Activated naive CD4-positive, alpha-beta T cell (primary cell): ENCODE measurements at places on chromosomes 7 and 10.

- DNase-seq, result no peak
These were observed 32.9 kb downstream of the SHTN1 start for GRCh38 chr10:116972131-116972530.

DNA sequence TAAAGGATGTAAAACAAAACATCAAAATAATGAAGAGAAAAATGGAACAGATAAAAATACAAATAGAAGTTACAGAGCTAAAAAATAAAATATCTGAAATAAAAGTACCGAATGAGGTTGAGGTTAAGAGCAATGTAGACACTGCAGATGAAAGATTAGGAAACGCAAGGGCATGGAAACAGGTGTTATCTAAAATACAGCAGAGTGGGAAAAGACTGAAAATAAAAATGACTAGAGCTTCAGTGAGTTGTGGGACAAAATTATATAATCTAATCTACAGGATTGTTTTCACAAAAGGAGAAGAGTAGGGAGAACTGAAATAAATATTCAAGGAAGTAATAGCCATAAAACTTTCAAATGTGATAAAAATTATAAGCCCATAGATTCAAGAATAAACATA lies 123.8 kb downstream of the PTEN start:
- DNase-seq, result no peak

DNA sequence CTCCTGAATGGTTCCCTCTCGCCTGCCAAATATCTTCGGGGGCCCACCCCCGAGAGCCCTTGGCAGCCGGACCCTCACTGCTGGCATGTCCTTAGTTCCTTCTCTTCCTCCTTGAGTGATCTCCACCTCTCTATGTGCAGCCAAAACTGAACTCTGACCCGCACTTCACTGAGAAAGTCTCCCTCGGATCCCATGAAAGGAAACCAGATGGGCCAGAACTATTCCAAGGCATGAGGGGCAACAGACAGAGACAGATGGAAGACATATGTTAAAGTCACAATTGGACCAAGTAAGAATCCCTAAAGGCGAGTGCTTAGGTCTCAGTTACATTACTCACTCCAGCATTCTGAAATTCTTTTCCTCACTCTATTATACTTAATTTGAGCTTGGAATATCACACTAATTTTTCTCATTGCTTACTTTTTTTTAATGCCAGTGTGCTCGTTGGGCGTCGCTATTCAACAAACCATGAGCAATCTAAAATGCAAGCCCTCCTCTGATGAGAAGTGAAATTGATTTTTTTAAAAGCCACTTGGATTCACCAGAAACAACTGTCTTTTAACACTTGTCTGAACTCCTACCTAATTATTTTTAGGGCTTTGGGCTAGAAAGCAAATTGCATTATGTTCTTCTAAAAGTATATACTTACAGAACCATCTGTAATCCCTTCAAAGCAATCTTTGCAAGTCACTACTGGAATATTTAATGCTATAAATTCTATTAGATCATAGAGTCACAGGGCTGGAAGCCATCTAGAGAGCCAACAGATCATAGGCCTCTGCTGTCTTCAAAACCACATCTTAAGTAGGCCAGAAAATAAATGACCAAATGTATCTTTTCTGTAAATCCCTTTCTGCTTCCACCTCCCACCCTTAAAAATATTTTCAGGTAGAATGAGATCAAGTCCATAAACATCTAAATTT lies 43.3 kb upstream of the EZH2 start:
- DNase-seq, result no peak

DNA sequence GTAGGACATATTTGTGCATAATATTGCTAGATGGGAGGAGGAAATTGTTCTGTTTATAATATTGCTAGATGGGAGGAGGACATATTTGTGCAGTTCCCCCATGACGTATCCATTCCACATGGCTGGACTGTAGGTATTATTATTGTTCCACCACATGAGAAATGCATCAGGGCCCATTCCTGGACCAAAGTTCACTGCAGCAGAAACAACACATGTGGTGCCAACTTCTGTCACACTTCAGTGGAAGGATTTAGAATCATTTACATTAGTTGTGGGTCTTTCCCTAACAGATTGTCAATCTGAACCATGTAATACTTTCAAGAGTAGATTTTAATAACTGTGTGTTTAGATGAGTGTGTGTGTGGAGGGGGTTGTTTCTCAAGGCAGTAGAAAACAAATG lies 32.7 kb upstream of the MACC1 start:
- no peak for DNase-seq

DNA sequence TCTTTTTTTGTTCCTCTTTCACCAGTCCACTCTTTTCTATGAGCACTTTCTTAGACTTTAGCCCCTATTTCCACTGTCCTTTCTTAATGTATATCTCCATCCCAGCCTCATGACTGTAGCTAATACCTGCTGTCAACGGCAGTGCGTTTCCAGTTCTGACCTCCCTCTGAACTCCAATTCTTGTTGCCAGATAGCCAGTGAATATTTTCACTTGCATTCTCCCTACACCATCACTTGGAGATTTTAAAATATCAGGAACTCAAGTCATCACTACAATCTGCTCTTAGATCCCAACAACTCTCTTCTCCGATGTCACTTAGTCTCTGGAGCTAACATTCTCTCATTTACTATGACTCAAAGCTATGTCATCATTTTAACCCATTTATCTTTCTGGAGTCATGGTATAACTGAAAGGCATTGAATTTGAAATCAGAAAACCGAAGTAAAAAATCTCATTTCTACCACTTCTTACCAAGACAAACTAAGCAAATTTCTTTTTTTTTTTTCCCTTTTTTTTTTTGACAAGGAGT lies 5.1 kb upstream of the SLC16A12 start:
- DNase-seq, result no peak

GRCh38 chr10:94402843-94403379 lies 570 bp downstream of the TBC1D12 start:
- DNase-seq, result no peak

- DNase-seq, result no peak
These were observed 130.4 kb downstream of the JCAD start for GRCh38 chr10:29929006-29929405.

DNA sequence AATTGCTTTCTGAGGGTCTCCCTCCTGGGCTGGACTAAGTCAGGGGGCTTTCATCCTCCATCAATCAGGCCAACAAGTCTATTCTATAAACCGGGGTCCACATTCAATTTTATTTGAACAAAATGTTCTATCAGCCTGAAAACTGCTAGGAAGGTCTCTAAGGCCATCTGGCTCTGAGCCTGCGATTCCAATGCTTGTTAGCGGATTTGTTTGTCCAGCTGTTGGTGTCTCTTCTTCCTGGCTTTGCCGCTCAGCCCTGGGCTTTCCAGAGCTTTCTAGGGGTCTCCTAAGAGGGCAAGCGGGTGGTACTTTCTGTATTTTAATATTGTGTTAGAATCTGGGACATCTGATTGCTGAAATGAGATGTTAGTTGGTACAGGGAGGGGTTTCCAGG lies 136.7 kb downstream of the VIPR2 start:
- no peak for DNase-seq

GRCh38 chr10:122161795-122162194 lies 109.3 kb upstream of the BTBD16 start:
- no peak for DNase-seq

- no peak for DNase-seq
These were observed 1255.7 kb upstream of the LRRTM3 start for GRCh38 chr10:65670087-65670486.

GRCh38 chr7:86773309-86773708 lies 129.6 kb downstream of the GRM3 start:
- DNase-seq, result no peak

DNA sequence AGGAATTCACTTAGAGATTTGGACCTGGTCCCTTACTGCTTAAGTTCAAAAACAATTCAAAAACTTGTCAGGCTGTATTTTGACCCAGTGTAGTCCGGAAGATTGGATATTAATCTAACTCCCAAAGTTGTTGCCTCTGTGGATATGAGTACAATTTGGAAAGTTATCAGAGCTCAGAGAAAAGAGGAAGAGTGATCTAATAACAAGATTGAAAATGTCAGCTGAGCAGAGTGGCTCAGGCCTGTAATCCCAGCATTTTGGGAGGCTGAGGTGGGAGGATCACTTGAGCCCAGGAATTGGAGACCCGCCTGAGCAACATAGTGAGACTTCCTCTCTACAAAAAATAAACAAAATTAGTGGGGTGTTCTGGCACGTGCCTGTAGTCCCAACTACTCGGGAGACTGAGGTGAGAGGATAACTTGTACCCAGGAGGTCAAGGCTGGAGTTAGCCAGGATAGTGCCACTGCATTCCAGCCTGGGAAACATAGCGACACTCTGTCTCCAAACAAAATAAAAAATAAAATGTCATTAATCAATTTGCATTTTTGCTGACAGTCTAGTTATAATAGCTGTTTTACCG lies 3.2 kb upstream of the ASCC1 start:
- DNase-seq, result no peak

- DNase-seq, result no peak
These were observed 67.2 kb downstream of the ADD3 start for GRCh38 chr10:110074758-110075671.

DNA sequence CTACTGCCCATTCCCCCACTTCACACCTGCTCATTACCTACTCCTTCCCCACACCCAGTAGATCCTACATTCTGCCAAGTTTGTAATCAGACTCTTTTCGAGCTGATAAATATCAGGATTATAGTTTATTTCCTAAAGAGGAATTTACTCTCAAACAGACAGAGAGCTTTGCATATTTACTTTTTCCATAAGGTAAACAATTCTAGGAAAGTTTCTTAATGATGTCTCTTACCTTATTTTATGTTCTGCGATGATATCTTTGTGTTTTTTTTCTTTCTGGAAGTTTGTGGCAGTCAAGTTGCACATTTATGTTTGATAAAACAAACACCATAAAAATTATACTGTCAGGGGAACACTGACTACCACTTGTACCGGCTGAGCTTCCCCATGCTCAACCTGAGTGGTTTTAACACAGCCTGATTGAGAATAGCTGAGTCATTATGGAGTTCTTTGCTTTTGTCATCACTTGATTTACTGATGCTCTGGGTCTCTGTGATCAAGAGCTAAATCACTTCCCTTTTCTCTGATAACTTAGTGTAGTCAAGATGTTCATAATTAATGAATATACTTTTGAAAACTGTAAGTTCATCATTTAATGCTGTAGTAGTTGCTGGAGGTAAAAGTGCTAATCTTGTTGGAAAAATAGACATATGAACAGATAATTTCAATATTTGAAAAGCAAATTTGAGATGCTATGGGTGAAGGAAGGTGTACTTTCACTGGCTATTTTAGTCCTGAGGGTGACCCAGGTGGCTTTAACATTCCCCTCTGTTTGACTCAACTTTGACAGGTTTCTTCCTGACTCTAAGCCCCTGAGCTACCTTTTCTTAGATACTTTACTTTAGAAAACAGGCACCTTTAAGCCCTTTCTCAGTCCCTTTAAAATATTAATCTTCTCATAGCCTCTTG lies 1034.5 kb upstream of the LRRTM3 start:
- no peak for DNase-seq

DNA sequence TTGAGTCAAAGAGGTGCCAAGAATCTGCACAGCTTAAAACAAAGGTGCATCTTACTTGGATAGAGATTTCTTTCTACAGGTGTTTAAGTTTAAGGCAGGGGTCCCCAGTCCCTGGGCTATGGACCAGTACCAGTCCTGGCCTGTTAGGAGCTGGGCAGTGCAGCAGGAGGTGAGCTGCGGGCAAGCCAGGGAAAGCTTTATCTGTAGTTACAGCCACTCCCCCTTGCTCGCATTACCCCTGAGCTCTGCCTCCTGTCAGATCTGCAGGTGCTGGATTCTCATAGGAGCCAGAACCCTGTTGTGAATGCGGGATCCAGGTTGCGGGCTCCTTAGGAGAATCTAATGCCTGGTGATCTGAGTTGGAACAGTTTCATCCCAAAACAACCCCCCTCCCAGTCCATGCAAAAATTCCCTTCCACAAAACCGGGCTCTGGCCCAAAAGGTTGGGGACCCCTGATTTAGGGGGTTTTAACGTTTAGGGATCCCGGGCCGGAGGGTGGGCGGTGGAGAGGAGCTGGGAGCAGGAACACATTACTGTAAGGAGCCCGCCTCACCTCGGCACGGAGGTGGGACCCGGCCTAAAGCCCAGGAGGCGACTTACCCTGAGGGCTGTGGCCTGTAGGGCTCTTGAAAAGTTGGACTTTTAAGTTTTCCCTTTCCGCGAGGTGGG lies 60.2 kb downstream of the ZNF467 start:
- DNase-seq, result no peak

DNA sequence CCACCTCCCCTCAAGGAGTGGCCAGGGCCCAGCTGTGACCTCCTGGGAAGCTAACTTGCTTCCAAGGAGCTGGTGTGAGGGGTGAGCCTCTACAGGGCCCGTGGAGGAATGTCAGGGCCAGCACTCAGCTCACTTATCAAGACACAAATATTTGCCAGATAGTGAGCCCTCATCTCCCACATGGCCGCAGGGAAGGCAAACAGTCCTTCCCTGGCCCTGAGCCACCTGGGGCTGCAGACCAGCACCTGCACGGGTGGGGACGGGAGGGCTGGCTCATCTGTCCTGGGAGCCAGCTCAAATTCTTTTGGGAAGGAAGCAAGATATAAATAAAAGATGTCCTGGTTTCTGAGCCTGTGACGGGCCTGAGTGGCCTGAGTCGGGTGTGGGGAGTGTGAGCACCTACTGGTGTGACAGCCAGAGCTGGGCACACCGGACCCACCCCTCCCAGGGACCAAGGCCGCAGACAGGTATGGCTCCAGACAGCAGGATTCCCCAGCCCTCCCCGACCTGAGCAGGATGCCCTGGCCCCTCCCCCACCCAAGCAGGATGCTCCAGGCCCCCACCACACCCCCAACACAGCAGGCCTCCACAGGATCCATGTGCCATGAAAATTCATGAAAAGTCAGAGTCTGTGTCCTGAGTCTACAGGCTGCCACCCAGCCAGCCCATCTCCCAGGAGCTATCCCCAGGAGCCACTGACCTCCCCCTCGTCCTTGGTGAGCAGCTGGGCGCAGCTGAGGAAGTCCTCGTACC lies 148.0 kb downstream of the MAPK8 start:
- DNase-seq, result no peak

GRCh38 chr10:79451046-79451699 lies 5.7 kb upstream of the ZCCHC24 start:
- DNase-seq, result no peak

DNA sequence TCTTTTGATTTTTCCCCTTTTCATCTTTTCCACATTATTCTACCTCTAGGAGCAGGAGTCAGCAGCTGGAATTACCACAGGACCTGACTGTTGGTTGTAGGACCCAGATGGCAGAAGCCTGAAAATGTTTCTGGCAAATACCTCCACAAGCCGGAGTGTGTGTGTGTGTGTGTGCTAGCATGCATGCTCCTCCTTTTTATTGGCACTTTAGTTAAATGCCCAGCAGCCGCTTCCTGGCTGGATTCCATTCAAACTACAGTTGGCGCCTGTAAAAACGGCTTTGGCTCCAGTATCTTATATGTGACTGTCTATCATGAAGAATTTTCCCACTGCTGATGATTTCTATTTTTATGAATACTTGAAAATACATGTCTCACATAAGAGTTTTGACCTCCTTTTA lies 319.7 kb upstream of the SP4 start:
- no peak for DNase-seq

GRCh38 chr10:75512203-75512933 lies 80.9 kb downstream of the LRMDA start:
- DNase-seq, result no peak

- no peak for DNase-seq
These were observed 148.4 kb upstream of the AHR start for GRCh38 chr7:17150018-17150417.

GRCh38 chr10:10516346-10517130 lies 501.1 kb upstream of the CELF2 start:
- DNase-seq, result no peak
